ENCODE measurements at places on chromosomes 5 and 9.
A peak's percentile ranks its signal among the peaks of the same experiment; 100 is the strongest.

- DNase-seq: no peak
These were observed 27.1 kb downstream of the COX7C start for GRCh38 chr5:86644843-86645242.

DNA sequence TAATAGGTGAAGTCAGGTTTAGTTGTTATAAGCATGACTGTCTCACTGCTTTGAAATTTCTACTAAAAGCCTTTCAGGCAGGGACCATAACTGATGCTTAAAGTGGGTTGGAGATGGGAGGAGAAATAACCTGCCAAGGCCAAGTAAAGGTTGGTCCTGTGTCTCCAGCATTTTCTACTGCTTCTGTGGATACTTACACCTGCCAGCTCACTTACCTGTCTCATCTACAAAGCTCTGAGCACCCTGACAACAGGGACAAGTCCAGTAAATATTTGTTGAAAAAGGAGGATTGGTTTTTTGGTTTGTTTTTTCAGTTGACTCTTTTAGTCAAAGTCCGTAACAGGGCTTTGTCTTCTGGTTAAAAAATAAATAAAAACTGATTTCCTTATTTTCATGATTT, 38.6 kb downstream of the GRAMD2B start:
- no peak for DNase-seq

DNA sequence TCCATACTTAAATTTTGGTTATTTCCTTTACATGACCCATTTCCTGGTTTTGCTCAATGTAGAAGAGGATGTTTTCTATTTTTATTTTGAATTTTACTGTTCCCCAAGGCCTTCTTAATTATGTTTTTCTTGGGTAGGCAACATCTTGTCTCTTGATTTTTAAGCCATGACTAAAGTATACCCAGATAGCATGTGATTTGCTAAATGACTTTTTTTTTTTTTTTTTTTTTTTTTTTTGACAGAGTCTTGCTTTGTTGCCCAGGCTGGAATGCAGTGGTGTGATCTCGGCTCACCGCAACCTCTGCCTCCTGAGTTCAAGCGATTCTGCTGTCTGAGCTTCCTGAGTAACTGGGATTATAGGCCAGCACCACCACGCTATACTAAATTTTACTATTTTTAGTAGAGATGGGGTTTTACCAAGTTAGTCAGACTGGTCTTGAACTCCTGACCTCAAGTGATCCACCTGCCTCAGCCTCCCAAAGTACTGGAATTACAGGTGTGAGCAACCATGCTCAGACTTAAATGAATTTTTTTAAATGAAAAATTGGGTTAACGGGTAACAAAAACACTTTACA, 198.6 kb upstream of the DAB2 start:
- no peak for DNase-seq

DNA sequence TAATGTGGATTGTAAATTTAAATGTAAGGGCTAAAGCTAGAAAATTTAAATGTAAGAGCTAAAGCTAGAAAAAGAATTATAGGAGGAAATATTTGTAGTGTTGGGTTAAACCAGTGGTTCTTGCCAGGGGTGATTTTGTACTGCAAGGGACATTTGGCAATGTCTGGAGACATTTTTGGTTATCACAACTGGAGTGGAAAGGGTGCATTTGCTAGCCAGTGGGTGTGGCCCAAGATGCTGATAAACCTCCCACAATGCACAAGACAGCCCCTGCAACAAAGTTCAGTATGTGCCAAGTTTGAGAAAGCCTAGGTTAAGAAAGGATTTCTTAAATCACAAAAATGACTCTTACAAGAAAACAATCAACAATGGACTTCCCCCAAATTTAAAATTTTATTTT, 31.6 kb upstream of the ELL2 start:
- no peak for DNase-seq

GRCh38 chr5:12354686-12355085, 450.4 kb upstream of the CTNND2 start:
- DNase-seq: no peak

DNA sequence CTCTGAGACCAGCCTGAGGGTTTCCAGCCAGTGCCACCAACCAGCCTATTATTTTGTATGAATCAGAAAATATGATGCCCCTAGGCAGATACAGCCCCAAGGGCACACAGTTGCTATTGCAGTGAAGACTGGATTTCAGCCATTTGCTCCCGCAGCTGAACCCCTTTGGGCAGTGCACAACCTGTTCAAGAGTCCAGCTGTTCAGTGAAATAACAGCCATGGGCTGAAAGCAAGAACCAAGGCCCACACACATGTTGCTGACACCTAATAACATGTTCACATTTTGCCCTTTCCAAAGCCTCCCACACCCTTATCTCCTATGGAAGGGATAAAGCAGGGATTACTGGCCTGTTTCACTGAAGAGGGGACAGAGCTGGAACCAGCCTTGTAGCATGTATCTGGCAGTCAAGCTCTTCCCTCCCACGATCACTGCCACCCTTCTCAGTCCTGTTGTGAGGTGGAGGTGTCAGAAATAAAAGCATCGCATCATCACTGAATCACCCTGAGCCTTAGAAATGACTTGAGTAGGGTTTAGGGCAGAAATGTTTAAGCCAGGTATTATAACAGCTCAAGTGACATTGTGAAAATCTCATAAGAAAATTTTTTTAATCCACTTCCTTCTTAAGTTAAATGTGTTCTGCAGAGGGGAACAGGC, 137.1 kb upstream of the FSTL4 start:
- no peak for DNase-seq

DNA sequence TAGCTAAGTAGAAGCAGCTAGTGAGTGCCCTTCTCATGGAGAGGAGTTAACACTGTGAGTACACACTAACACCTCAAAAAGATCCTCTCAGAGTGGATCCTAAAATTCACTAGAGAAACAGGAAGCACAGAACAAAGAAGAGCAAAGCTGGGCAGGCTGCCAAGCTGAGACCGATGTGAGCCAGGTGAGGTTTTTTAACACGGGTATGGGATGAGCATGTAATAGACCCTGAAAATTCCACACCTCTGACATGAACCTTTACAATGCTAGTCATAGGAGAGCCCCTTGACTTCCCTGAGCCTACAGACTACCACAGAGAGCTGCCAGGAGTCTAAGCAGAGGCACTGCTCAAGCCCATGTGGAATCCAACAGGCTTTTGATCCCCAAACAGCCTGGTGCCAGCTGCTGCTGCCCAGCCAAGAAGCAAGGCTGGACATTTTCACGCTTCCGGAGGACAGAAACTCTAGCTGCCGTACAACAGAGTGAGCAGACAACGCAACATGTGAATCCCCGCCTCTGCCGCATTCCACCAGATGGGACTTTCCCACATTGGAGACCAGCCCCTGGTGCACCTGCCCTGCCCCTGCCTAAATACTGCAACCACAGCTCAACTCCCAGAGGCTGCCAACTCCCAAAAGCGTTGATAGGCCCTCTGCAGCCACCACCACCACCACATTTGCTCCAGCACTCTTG, 280.8 kb downstream of the CDH10 start:
- DNase-seq: peak; percentile 46

DNA sequence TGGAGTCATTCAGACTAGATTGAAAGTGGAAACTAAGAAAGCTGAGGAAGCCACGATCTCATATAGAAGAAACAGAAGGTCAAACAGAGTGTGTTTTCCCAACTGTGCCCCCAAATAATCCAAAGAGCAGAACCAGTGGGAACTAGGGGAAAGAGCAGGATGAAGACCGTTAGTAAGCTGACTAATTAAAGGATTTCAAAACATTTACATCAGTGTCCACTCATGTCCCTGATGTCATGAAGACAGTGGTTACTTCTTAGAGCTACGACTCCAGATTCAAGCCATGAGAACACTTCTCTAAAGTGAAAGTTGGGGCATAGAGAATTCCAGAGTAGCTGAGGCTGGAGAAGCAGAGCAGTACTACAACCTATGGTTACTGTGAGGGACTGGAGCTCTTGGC, 119.6 kb upstream of the SLC12A2 start:
- no peak for DNase-seq

GRCh38 chr9:82923092-82923911, 139.6 kb downstream of the RASEF start:
- no peak for DNase-seq

Data from KBM-7 (cell line).